ENCODE measurements at places on chromosomes 2 and 18.
A peak's percentile ranks its signal among the peaks of the same experiment; 100 is the strongest.

GRCh38 chr2:100040906-100041305 is 101.5 kb downstream of the AFF3 start:
- no peak for DNase-seq

- no peak for DNase-seq
These were observed 33.4 kb upstream of the DSEL start for GRCh38 chr18:67549946-67550345.

- no peak for DNase-seq
These were observed 42.3 kb downstream of the BAZ2B start for GRCh38 chr2:159573846-159574606.

- no peak for DNase-seq
These were observed 11.0 kb downstream of the RAB11FIP5 start for GRCh38 chr2:73101626-73102256.

GRCh38 chr2:177239932-177240630 is 24.4 kb downstream of the NFE2L2 start:
- DNase-seq = no peak

GRCh38 chr2:64593035-64593655 is 60.6 kb downstream of the SERTAD2 start:
- DNase-seq = no peak

DNA sequence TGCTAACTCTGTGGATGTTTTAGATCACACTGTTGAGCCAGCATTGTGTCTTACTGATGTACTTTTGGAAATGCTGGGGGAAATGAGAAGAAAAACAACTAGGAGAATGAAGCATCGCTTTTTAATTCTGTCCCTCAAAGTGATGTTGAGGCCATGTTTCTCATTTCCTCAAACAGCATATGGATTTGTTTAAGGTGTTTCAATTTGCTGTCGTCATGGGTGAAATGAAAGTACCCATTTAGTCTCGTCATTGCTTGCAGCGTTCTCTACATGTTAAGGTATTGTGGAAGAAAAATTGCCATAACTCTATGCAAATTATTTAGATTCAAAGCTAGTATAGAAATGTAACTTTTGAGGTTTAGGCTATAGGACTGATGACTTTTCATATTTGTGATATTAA is 151.3 kb downstream of the KCTD1 start:
- DNase-seq = no peak

DNA sequence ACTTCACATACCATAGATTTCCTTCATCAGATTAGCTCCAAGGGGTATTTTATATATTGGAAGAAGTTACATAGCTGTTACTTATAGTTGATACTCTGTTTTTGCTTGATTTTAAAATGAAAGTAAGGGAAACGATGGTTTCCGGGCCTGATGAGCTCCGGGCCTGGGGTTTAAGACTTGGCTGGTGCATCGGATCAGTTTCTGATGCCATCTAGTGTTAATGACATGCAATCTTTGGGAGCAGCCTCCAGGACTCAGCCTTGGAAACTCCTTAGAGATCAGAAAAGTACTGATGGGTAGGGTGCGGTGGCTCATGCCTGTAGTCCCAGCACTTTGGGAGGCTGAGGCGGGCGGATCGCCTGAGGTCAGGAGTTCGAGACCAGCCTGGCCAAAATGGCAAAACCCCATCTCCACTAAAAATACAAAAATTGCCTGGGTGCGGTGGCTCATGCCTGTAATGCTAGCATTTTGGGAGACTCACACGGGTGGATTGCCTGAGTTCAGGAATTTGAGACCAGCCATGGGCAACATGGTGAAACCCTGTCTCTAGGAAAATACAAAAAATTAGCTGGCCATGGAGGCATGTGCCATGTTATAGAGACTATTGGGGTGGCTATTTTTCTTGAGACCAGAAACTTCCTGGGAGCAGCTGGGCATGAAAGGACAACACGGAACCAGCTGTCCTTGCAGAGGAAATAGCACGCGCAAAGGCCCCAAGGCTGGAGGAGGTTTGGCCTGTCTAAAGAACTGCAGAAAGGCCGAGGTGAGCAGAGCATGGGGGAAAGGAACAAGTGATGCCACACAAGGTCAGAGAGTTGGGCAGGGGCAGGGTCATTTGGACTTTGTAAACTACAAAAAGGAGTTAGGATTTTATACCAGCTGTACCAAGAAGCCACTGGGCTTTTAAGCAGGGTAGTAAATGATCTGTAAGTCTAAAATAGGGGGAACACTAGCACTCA is 46.9 kb upstream of the CNOT11 start:
- peak; percentile 9 for DNase-seq

DNA sequence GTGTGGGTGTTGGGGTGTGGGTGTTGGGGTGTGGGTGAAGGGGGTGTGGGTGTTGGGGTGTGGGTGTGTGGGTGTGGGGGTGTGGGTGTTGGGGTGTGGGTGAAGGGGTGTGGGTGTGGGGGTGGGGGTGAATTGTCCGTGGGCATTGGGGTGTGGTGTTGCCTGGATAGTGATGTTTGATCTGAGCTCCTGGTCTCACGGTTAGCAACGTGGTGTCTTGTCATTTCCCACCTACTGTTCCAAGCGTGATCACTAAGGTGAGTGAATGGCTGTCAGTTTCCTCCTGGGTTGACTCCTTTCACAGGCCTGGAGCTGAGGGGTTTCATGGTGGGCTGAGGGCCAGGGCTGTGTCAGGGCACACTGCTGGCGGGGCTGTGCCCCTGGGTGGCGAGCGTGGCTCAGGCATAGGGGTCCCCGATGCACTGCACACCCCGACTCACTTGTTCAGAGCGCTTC is 27.2 kb downstream of the RTP5 start:
- DNase-seq = no peak

DNA sequence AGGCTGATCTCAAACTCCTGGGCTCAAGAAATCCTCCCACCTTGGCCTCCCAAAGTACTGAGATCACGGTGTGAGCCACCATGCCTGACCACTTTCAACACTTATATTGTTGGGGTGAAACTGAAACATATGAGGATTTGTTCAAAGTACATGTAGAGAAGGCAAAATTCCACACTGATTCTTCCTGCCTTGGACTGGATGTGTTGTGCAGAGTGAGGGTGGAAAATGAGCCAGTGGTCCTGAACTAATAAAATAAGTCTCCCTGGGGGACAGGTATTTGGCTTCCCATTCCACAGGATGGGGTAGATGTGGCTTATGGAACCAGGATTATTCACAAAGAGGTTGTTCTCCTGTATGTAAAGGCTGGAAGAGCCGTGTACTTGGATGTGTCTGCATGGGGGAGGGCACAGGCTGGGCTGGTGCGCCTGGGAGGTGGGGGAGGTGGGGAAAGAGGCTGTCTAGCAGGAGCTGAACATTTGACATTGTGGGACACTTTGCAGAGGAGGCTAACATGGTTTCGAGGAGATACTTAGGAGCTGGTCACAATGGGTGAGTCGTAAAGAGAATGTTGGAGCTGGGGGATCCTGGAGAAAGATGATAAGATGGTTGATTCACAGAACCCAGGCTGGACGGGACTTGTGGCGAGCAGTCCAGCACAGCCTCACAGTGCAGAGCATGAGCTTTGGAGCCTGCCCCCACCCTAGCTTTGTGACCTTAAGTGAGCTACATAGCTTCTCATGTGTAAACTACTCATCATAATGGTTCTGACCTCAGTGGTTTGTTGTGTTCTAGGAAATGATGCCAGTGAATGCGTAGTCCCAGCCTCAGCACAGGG is at the start of gene TXNDC2:
TSS of gene TXNDC2 (plus strand) at position 804 of the 835 bp plus-strand sequence. CDS start 708 bp downstream, outside the sequence.
- no peak for DNase-seq

DNA sequence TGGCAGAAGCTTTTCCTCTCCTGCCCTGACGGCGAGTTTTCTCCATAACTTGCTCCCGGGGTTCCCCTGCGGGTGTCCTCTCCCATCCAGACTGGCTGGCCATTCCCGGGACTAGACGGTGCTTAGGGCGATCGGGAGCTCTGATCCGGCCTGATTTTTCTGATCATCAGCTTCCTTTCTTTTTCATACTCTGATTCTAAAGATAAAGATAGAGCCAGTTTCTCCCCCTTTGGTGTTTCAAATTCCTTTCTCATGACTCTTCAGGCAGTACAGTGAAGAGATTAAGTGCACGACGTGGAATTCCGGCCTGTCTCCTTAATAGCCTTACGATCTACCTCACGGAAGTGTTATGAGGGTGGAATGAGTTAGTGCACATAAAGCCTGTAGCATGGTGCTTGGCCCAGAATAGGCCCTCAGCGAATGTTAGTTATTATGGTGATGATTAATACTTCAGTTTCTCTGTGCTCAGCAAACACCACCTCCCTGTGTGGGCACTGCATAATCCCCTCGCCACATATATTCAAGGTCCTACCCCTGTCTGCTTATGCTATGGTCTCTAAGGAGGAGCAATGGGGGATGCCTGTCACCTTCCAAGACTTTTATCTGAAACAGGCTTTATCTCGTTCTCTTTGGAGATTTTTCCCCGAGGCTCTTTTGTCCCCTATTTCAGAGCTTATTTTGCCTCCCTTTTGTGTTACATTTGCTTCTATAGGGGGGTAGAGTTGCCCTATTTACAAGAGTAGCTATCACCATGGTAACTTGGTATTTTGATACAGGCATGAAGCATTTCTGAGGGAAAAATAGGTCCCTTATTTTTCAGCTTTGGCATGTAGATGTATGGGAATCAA is 254.8 kb downstream of the CDH2 start:
- no peak for DNase-seq

- DNase-seq = no peak
These were observed 180.6 kb downstream of the FSIP2 start for GRCh38 chr2:185919155-185919554.

DNA sequence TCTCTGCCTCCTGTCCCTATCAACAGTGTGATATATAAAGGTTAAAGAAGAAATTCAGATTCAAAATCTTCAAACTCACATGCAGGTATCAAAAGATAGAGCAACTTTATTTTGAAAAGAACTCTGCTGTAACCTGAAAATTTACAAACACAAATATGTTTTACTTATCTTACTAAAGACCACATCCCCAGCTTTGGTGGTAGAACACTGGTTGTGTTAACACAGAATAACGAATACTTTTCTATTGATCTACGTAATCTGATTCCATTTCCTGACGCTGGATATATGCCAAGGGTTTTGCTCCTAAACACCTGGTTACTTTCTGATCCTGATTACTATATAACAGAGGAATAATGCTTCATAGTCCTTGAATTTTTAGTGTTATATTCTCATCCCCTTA is 23.1 kb upstream of the SLC39A10 start:
- no peak for DNase-seq

DNA sequence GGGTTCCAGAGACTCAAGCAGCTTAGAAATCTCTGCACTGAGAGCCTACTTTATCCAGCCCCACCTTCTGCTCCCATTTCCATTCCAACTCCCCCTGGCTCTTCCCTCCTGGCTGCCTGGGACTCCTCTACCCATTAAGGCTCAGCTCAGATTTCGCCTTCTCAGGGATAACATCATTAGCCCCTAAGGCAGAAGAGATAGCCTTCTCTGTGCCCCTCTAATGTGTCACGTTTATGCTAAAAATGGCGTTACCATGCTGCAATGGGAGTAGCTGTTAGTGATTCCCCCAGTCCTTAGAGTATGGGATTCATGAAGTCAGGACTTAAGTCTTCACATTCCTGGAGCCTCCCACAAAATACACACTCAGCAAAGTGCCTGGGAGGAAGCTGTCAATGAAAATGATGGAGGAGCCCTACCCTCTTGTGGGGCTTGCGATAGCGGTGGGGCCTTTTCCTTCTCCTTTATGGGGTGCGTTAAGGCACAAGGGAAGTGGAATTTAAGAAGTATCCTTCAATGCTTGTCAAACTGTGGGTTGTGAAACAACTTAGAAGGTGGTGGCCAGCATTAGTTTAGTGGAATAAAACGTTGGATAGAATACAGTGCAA is 144.7 kb upstream of the COPS8 start:
- no peak for DNase-seq

GRCh38 chr2:64296695-64297346 is 152.6 kb upstream of the PELI1 start:
- no peak for DNase-seq

- no peak for DNase-seq
These were observed 3.4 kb upstream of the TEX51 start for GRCh38 chr2:126895336-126895735.

- DNase-seq = no peak
These were observed 19.2 kb downstream of the NRP2 start for GRCh38 chr2:205701509-205701908.

GRCh38 chr2:164967781-164968228 is 12.5 kb upstream of the SLC38A11 start:
- no peak for DNase-seq

DNA sequence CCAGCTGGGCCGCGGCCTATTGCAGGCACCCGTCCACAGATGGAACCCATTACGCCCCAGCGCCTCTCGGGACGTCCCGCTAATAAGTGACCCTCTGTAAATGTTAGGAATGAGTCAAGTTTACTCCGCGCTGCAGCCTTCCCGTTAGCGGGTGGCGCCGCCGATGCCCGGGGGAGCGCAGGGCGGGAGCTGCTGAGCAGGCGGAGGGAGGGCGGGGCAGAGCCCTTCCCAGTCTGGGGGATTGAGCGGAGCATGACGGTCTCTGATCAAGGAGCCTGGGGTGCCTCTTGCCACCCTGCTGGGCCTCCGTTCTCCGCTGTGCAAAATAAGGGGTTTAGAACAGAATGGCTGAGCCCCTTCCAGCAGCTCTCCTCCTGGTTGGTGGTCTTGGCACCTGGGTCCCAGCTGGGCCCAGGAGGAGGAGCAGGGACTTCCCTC is 10.5 kb downstream of the CROCC2 start:
- no peak for DNase-seq

DNA sequence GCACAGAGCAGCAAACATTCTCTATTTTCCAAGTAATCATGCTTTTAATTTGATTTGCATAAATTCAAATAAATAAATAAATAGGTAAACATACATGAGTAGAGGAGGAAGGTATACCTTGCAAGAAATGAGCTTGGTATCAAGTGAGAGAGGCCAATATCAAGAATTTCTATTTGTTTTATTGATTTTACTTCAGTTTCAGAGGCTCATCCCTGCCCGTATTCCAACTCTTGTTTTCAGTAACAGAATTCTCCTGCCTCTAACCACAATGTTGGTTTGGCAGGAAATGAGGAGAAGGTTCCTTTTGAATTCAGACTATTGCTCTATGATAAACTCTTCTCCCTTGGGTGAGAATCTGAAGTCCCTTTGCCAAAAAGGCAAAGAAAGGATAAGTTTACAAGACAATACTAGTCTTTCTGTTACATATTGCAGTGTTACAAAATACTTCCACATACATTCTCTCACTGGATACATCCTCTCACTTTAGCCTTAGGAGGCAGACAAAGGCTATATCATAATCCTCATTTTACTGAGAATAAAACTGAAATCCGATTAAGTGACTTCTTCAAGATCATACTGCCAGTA is 68.3 kb upstream of the ZNF397 start:
- no peak for DNase-seq

DNA sequence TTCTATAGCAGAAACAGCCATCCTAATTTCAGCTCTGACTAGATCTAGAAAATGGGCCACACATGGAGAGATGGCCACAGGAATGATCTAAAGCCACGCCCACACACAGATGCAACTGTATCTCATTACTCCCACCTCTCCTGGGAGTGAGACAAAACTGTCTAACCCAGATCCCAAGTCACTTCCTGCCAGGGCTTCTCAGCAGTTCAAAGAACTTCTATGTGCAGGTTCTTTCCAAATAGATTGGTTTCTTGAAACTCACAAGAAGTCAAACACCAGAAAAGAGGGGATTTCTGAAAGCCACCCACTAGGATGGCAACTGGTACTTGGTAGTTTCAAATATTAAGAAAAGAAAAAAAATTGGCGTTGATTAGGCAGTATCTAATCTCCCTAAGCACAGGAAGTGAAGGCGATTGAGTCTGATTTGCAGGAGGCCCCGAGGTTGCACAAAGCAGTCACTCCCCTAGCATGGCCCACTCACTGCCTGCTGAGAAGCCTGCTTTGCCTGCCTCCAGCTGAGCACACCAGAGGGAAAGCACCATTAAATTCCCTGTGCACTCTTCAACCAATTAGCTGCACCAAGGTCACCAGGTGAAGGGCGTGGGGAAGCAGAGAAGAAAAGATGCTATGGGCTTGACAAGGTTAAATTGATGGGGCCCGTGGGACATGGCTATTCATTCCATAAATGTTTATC is 51.1 kb downstream of the PAPOLG start:
- DNase-seq = peak; percentile 23

Data from stimulated activated CD4-positive, alpha-beta T cell treated with anti-CD3 and anti-CD28 coated beads, TNF-alpha, amount 100 ng/mL, for 4 hours (primary cell).